ENCODE measurements at places on chromosomes 16 and 17. TPM values are rescaled to one million over a fixed set of nuclear protein-coding genes. Genes with fewer than 3 reads are reported as not detected.

DNA sequence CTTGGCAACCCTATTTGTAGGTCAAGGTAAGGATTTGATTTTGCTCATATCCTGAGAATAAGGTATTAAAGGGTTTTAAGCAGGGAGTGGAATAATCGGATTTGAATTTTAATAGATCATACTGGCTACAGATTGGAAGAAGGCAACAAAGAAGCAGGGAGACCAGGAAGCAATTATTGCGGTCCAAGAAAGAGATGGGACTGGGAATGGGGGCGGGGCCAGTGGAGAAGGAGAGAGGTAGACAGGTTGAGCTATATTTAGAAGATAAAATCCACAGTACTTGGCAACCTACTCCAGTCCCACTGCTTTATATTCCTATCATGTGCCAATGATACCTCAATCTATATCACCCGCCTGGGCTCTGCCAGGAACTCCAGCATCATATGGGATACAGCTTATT lies 5.8 kb upstream of the NOL11 start:
- DNase-seq: no peak

DNA sequence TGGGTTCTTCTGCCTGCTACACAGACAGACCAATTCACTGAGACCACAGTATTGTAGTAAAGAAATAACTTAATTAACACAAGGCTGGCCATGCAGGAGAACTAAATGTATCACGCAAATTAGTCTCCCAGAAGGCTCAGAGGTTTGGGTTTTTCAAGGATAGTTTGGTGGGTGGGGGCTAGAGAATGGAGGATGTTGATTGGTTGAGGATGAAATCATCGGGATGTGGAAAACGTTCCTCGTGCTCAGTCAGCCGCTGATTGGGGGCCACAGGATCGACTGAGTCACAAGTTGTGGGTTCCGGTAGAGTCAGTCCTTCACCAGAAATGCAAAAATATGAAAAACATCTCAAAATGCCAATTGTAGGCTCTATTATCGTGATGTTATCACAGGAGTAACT lies 18.7 kb downstream of the RHOT1 start:
- no peak for DNase-seq

DNA sequence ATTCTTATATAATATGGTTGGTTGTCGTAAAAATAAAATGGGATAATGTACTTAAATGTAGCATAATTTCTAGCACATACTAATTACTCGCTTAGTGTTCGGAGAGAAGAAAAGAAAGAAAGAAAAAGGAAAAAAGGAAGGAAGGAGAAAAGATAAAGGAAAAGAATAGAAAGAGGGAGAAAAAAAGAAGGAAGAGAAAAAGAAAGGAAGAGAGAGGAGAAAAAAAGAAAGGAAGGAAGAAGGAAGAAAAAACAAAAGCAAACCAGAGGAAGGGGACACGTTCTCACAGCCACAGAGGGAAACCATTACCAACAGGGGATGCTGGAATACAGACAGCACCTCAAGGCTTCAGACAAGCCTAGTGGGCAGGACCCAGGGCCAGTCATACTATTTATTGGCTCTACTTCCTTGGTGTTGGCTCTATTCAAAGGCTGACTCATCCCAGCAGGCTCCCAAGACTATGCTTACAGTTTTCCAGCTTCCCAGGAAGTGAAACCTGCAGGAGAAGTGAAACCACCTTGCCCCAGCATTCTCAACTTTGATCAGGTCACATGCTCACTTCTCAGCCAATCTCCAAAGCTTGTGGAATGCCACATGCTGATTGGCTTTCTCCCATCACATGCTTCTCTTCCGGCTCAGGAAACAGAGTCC lies 273.5 kb upstream of the IRX5 start:
- no peak for DNase-seq

- peak; percentile 28 for DNase-seq
Measured at GRCh38 chr16:75550211-75550662, 5.8 kb downstream of the TMEM231 start.

GRCh38 chr16:89320782-89321501 lies 103.4 kb downstream of the ZNF778 start:
- DNase-seq: peak; percentile 68

GRCh38 chr17:64037802-64038201 lies 17.4 kb upstream of the ICAM2 start:
- no peak for DNase-seq

GRCh38 chr16:52580488-52580887 lies 33.5 kb upstream of the TOX3 start:
- DNase-seq: no peak

The OR4D1 gene
- under 0.01 TPM for total RNA-seq

- no peak for DNase-seq
Measured at GRCh38 chr16:65846210-65846602, 520.3 kb upstream of the CDH5 start.

- no peak for DNase-seq
Measured at GRCh38 chr17:79054200-79054960, 20.2 kb upstream of the ENGASE start.

DNA sequence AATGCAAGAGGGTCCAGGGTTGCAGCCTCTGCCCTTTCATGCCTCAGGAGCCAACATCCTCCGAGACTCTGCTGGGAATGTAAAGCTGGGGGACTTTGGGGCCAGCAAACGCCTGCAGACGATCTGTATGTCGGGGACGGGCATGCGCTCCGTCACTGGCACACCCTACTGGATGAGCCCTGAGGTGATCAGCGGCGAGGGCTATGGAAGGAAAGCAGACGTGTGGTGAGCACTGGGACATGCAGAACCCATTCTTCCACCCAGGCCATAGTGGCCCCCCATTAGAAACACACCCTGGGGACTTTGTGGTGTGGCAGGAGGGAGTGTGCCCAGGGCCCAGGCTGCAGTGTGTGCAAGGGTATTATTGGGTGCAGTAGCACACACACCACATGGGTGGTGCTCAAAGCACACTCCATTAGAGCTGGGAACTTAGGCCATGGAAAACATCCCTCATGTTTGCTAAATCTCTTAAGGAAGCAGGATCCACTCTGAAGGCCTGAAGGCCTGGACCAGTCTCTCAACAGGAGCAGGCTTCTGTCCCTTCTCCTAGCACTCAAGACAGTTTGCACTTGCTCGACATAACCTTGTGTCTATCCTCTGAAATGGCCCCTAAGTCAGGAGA lies 7.6 kb downstream of the LIMD2 start:
- DNase-seq: no peak

The KRTAP4-9 gene
- not detected for total RNA-seq

- no peak for DNase-seq
Measured at GRCh38 chr17:228951-229708, 47.7 kb upstream of the DOC2B start.

GRCh38 chr17:66981983-66982508 lies 17.5 kb downstream of the CACNG4 start:
- no peak for DNase-seq

GRCh38 chr17:43418441-43419374 lies 19.9 kb downstream of the ARL4D start:
- DNase-seq: peak; percentile 85

The EXOC3L1 gene
- 0.47 TPM for total RNA-seq

- peak; percentile 95 for DNase-seq
Measured at GRCh38 chr16:30697264-30698138, 1.5 kb upstream of the SRCAP start.

- DNase-seq: no peak
Measured at GRCh38 chr16:66342294-66342900, 24.1 kb upstream of the CDH5 start.

- no peak for DNase-seq
Measured at GRCh38 chr16:85955566-85955965, 56.6 kb downstream of the IRF8 start.

GRCh38 chr16:23074423-23074822 lies 74.8 kb downstream of the USP31 start:
- no peak for DNase-seq

The VPS35 gene
- 176 TPM for total RNA-seq

- no peak for DNase-seq
Measured at GRCh38 chr17:33049781-33050414, 58.3 kb downstream of the SPACA3 start.

DNA sequence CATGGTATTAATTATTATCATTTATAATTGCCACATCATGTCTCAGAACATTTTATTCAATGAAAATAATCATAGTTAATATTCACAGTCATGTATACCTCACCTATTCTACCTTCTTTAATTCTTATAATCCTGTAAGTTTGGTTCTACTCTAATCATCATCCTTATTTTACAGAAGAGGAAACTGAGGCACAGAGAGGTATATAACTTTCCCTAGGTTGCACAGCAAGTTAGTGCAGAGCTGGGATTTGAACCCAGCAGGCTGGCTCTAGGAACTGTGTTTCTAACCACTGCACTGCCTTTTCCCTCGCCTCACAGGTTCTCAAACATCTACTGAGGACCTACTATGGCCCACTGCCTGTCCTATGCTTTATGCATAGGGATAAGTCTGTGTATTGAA lies 32.7 kb downstream of the WSB1 start:
- no peak for DNase-seq

The CCL16 gene
- not detected for total RNA-seq

DNA sequence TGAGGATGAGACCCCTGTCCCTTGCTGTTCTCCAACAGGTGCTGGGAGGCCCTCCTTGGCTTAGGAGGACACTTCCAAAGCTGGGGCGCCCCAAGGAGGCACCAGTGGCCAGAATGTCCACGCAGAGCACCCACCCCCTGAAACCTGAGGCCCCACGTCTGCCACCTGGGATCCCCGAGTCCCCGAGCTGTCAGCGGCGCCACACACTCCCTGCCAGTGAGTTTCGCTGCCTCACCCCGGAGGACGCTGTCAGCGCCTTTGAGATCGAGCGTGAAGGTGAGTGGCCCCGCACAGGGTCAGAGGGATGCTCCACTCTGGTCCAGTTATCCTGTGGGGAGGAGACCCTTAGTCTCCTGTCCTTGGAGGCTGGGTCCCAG lies 1.2 kb downstream of the AANAT start:
- no peak for DNase-seq

DNA sequence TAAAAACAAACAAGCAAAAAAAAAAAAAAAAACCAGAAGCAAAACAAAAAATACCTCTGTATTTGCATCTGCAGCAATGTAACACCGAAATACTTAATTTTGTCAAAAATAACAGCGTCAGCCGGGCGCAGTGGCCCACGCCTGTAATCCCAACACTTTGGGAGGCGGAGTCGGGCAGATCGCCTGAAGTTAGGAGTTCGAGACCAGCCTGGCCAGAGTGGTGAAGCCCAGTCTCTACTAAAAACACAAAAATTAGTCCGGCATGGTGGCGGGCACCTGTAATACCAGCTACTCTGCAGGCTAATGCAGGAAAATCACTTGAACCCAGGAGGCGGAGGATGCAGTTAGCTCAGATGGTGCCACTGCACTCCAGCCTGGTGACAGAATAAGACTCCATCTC lies 683.5 kb upstream of the CA10 start:
- no peak for DNase-seq

The TP53 gene
- 9.4 TPM for total RNA-seq

The PHB1 gene
- total RNA-seq: 42.0 TPM

DNA sequence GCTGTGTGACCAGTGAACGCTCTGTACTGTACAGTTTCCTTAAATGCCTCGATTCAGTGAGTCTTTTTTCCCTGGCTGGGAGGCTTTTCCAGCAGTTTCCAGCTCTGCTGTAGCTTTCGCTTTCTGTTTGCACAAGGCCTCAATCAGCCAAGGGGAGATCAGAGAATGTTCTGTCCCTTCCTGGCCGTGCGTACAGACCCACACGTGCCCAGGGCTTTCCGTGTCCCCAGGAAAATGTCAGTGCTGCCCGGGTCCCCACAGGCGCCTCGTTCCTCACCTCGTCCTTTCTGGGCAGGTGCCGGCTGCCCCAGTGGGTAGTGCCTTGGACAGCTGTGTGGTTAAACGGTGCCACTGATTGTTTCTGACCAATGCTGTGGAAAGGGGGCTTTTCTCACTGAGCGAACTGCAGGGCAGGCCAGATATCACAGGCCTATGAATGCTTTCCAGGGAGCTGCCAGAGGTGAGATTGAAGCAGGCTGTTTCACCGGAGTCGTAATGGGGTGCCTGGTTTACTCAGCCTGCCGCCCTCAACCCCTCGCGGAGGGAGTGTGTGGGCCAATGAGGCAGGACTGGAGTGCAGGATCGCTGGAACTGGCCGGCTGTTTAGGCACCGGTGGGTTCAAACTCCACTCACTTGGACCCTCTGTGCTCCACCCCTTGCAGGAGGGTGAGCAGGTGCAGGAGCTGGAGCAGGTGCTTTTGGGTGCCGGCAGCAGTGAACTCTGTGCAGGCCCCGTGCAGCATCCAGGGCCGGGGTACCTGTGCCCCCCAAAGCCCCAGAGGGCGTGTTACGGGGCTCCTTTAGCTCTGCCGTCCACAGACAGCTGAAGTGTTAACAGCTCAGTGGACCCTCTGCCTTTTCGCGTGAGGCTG lies 44.4 kb downstream of the ZNF778 start:
- DNase-seq: no peak

The MMP25 gene
- total RNA-seq: 0.62 TPM

DNA sequence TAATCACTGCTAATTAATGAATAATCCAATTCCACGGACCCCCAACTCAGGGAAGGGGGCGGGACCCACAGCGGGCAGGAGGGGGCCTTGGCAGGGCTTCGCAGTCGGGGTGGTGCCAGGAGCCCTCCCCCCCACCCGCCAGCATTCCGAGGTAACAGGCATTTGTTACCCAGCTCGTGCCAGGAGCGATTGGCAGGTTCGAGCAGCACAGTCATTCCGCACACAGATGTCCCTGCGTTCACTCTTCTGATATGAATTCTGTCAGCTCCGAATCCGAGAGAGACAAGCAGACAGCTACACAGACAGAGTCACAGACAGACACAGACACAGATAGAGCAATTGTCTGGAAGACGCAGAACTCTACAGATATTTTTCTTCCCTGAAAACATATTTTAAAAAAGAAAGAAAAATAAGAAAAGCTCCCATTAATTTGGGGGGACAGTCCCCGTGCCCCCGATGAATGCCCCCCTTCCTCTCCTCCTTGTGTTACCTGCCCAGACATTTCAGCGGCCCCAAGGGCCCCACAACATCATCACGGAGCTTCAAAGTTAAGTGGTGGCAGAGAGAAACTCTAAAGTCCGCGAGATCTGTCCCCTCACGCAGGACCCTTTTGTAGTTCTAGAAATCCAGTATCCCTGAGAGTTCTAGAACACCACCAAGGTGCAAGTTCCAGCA lies 10.2 kb downstream of the NEUROD2 start:
- DNase-seq: no peak

All from occipital lobe (tissue), 3 donors.